ENCODE measurements at places on chromosomes 12 and 14.

- DNase-seq: no peak
These were observed 180.2 kb downstream of the ACSS3 start for GRCh38 chr12:81257947-81258551.

DNA sequence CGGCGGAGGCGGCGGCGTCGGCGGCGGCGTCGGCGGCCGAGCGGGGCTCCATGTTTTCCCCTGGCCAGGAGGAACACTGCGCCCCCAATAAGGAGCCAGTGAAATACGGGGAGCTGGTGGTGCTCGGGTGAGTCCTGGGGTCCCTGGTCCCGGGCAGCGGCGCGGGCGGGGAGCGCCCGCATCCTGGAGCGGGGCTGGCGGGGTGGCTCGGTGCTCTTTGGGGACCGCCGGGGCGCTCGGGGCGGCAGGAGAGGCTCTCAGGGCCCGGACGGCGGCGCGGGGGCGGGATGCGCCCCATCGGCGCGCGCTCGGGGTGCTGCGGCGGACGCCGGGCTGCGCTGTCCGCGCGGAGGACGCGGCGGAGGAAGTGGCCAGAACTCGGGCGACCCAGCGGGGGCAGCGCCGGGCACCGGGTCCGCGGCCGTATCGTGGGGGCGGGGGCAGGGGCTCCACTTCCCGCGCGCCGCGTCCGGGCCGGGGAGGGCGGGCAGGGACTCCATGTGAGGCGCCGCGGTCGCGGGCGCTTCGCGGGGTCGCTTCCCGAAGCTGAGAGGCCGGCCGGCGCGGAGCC, 485 bp downstream of the PELI2 start:
- no peak for DNase-seq

GRCh38 chr12:29547864-29548263, 50.4 kb upstream of the OVCH1 start:
- DNase-seq: no peak

- no peak for DNase-seq
These were observed 822 bp upstream of the POU6F1 start for GRCh38 chr12:51218607-51219161.

DNA sequence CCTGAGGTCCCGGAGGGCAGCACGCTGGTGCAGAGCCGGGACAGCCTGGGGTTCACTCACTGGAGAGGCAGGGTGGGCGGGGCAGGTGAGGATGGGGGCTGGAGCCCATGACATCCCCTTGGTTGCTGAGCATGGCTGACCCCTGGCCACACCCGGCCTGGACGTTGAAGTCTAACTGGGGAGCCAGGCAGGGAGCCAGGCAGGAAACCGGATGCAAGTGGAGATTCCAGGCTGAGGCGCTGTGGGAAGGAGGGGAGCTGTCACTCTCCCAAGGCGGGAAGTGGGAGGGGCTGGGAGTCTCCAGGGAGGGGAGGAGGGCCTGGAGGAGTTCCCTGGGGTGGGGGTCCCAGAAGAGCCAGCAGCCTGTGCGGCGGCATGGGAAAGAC, 7.7 kb upstream of the INF2 start:
- DNase-seq: no peak

DNA sequence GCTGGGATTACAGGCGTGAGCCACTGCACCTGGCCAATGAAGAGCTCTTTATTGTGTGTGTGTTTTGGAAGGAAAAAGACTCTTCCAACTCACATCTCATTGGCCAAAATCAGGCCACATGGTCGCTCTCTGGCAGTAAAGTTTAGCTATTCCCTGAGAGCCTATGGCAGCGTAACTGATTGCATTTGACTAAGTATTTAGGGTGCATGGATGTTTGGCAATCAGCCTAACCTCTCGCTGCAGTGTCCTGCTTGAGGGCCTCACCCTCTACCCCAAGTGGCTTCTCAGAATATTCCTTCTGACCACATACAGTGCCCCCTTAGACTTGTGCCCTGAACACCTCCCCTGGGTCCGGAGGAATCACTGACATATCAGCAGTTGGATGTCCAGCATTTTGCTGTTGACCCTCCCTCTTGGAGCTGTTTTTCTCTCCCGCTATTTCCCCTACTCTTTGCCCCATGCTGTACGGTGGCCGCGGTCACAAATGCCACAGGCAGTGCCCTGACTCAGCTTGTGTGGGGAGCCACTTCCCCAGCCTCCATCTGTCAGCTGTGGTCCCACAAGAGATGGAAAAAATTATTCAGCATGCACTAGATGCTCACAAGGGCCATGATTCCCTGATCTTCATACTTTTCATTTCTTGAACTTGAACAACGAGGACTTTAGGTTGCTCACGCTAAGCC, 9.5 kb downstream of the PHETA1 start:
- no peak for DNase-seq

- no peak for DNase-seq
These were observed 82.0 kb upstream of the HMGA2 start for GRCh38 chr12:65742018-65743010.

- DNase-seq: no peak
These were observed 393.5 kb downstream of the CCDC91 start for GRCh38 chr12:28583701-28584261.

DNA sequence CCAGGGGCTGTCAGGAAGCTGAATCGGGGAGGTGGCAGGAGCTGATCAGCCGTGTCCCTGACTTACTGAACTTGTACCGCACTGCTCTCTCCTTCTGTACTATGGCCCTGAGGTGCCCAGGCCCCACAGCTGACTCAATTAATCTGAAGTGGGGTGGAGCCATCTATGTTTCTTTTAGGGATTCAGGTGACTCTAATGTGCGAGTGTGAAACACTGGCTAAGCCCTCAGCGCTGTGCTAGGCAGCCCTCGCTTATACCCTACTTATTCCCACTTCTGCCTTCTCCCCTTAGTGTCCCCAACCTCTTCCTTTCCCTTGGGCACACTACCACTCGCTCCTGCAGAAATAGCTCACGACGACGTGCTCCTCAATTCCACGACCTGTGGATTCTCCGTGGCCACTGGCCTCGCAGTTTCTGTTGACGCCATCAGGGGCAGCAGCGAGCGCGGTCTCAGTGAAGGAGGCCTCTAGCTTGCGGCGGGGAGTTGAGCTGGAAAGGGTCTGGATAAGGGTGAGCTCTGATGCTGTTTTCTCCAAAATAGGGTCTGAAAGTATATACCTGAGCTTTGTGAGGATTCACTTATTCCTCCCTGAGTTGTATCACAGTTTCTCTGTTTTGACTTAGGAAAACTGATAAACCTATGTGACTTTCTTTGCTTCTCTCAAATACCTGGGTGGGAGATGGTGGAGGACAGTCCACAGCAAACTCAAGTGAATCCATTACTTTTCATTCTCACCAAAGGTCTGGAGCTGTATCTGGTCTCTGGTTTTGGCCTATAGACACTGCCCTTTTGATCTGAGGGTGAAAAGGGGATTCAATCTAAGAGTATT, 167.6 kb downstream of the SLC41A2 start:
- no peak for DNase-seq

DNA sequence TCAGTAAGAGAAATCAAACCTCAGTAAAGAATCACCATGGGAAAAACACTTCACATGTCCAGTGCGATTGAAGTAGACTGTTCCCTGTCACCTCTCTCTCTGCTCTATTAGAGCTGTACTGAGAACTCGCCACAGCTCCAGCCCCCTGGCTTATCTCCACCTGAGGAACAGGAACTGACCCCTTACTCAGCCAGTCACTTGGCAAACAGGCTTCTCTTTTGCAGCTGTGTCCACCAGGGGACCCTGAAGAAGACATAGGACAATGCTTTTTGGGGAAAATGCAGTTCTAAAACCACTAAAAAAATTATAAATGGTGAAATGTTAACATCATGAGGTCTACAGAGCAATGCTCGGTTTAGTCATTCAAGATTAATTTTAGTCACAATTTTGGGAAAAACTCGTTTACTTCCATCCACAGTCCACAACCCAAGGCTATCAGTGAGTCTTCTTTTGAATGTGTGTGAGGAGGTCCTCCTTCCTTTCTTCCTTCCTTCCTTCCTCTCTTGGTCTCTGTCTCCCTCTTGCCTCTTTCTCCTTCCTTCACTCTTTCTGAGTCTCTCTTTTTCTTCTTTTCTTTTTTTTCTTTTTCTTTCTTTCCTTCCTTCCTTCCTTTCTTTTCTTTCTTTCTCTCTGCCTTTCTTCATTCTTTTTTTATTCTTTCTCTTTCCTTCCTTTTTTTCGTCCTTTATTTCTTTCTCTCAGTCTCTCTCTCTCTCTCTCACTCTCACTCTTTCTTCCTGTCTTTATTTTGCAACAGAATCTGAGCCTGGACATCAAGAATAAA, 1189.5 kb upstream of the TMEM132C start:
- no peak for DNase-seq

- DNase-seq: no peak
These were observed 41.8 kb upstream of the CLMN start for GRCh38 chr14:95361373-95362137.

GRCh38 chr12:75781532-75782046, 250.0 kb downstream of the PHLDA1 start:
- DNase-seq: peak; percentile 50

- no peak for DNase-seq
These were observed 42.6 kb downstream of the TMEM63C start for GRCh38 chr14:77224212-77224611.

- no peak for DNase-seq
These were observed 982.9 kb upstream of the TMEM132C start for GRCh38 chr12:127284021-127284420.

DNA sequence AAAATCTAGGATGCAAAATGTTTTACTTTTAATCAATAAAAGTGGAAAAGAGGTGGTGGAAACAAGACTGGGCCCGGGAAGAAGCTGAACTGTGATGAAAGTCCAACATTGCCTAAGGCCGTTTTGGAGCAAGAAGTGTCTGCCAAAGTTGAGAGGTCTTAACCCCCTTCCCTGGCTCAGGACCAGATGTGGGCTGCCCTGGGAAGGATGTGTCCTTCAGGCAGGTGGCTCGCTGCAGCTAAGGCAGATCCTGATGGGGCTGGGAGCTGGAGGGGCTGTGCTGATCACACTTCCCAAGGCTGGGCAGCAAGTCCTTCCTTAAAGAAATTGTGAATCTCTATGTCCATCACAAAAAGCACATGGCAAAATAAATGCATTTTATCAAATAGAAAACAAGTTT, 581.6 kb downstream of the GALC start:
- no peak for DNase-seq

- DNase-seq: no peak
These were observed 175.9 kb downstream of the TRHDE start for GRCh38 chr12:72448089-72448488.

GRCh38 chr12:74732164-74732784, 194.6 kb downstream of the ATXN7L3B start:
- no peak for DNase-seq

DNA sequence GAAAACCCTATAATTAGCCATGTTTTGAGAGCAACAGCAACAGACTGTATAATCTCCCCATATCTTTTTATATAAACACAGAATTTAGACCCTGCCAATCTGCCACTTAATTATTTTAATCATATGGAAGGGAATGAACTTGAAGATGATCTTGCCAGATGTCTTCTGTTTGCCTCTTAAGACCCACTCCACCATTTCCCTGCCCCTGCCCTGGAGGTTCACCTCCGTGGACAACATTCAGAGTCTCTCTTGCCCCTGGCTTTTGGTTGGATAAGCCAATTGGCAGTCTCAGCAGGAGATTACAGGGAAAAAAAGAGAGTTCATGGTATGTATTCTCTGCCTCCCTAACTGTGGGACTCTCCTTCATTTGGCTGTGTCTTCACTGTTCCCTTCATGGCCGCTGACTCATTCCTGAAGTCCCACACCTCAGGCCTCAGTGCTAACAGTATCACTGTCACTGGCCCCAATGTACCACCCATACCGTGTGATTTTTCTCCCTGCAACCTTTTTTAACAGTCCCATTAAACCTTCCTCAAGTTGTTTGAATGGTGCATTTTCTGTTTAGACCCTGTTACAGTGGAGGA, 184.8 kb downstream of the PIK3C2G start:
- no peak for DNase-seq

DNA sequence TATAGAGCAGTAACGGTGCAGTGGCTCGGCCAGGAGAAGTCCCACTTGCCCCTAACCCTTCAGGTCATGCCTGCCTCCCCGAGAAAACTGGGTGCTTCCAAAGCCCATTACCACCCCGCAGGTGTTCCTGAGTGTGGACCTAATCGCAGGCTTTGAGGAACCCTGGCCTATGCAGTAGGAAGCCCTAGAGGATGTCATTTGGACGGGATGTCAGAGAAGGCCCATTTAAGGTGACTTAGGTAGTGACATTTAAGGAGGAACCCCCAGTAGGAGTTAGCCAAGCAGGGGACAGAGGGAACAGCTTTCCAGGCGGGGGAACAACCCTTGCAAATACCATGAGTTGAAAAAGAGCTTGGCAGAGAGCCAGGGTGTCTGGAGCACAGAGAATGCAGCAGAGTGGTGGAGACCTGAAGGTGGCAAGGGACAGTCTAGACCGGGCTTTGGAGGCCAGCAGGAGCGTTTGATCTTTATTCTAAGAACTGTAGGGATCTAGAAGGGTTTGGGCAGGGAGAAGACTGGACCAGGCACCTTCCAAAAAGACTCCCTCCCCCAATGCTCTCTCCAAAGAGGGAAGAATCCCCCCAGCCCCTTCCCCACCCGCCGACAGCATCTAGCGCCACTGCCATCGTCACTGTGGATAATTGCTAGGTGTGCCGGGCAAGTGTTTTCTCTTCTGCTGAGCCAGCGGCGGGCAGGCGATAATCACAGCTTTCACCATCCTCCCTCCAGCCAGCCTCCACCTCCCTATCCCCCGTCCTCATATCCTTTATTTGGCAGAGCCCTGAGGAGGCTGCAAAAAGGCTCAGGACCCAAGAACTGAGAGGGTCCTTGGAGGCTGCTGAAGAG, 33.3 kb upstream of the BEGAIN start:
- no peak for DNase-seq

DNA sequence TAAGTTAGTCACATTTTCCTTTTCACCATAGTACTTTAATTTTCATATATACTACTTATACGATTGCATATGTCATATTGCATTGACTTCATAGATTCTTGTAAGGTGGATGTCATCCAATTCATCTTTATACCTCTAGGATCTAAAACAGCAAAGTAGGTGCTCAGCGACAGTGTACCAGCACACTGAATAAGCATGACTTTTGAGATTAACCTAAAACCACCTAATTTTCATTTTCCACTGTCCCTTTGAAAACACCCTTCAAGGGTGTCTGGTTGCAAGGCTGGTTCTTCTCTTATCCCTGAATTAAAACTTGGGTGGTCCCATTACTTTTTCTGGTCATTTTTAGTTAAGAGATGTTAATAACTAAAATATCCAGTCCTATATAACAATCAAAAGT, 4.4 kb downstream of the GPR19 start:
- no peak for DNase-seq

GRCh38 chr12:94987801-94988200, 15.7 kb downstream of the NDUFA12 start:
- DNase-seq: no peak

DNA sequence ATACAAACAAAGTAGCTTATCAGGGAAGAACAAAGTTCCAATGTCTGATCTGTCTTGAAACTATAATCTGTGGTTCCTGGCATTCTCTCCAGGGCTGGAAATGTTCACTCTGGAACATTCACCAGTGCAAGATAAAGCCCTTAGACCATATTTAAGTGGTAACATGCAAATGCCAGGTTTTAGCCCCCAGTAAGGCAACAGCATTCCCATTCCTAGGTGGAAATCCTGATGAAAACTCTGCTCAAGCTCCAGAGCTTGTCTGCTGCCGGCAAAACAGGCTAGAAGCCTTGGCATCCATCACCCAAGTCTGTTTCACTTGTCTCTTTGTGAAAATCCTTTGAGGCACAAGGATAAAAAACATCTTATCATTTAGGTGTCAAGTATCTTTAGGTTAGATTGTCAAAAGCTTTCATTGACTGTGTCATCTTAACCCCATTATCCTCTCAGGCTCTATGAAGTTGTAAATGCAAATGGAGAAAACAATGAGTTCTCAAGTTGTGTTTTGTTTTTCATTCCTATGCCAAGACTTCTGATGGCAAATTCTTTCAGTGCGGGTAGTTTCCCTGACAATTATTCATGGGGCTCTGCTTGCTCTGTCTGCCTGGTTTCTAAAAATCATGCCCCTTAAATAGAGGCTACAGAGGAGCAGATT, 344.7 kb downstream of the NELL2 start:
- no peak for DNase-seq
